Putamen (tissue), 1 donor: ENCODE measurements at places on chromosomes 11 and 22.

DNA sequence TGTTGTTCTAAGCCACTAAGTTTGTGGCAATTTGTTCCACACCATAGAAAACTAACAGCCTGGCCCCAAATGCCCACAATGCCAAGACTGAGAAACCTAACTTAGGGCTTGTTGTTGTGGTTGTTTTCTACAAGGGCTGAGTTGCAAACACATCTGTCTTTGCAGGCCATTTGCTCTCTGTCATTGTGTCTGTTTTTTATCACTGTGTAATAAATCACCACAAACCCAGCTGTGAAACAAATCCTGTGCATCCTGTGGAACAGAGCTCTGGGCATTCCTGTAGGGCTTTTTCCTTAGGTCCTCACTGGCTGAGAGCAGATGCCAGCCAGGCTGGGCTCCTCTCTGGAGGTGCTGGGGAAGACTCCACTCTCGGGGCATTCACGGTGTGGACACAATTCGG is 15.7 kb upstream of the SYT8 start:
- DNase-seq, result no peak

GRCh38 chr22:37276776-37277175 is 5.5 kb upstream of the CYTH4 start:
- no peak for DNase-seq

DNA sequence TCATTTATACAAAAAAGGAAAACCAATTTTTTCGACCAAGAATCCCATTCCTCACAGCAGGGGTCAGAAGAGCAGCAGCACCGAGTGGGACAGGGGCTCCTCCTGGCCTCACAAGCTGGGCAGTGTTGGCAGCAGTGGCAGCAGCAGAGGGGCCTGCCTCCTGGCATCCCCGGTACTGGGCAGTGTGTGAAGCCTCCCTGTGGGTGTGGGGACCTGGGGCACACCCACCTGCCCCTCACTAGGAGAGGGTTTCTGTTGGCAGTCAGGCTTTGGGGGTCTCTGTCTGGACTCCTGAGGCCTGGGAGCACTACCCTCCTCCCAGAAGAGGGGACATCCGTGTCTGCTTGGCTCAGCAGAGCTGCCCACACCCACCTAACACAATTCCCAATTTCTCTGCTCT is 67.8 kb downstream of the NECTIN1 start:
- no peak for DNase-seq

DNA sequence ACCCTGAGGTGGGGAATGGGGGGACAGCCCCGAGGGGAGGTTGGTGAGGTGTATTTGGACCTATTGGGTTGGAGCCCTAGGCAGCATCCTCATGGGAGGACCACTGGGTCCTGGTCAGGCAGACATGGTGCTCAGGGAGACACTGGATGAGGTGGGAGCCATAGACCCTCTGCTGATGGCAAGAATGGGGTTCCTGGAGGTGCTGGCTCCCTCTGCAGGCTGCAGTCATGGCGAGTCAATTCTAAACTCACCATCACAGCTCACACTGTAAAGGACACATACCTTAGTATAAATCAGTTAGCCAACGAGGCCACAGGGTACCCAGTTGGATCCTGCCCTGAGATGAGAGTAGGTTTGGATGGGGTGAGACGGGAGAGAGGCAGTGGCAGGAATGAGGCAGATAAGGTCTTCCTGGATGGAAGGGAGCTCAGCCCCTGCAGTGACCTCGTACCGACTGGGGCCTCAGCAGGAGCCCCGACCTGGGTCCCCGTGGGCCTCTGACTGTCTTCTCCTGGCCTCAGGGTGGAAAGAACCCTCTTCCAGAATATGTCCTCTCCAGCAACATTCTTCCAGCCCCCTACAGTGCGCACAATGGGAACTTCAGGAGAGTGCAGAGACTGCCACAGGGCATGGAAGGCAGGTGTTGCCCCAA is 1.7 kb upstream of the GAB4 start:
- DNase-seq, result no peak

DNA sequence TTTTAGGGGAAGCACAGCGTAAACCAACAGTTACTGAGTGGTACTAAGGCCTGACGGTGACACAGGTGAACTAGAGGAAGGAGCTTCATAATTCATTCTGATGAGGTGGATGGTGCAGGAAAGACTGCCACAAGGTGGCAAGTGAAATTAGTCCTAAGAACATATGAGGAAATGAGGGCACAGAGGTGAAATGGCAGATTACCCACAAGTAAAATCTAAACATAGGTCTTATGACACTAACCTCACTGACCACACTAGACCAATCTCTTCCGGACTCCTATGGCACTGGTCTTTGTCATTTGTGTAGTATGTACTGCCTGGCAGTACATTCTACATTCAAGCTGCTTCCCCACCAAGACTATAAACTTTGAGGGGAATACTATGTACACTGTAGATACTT is 20.2 kb downstream of the GAB2 start:
- DNase-seq, result no peak

GRCh38 chr11:89487016-89487415 is 4.2 kb downstream of the NOX4 start:
- no peak for DNase-seq

- DNase-seq, result no peak
Measured at GRCh38 chr22:23557467-23557866, 22.6 kb downstream of the IGLL1 start.

GRCh38 chr22:17161991-17162390 is 2.9 kb upstream of the HDHD5 start:
- DNase-seq, result no peak

- no peak for DNase-seq
Measured at GRCh38 chr11:35040221-35040942, 98.6 kb upstream of the CD44 start.

- DNase-seq, result no peak
Measured at GRCh38 chr11:119605137-119605665, 123.8 kb downstream of the NECTIN1 start.

GRCh38 chr11:31823644-31824331 is 12.7 kb upstream of the PAX6 start:
- no peak for DNase-seq

DNA sequence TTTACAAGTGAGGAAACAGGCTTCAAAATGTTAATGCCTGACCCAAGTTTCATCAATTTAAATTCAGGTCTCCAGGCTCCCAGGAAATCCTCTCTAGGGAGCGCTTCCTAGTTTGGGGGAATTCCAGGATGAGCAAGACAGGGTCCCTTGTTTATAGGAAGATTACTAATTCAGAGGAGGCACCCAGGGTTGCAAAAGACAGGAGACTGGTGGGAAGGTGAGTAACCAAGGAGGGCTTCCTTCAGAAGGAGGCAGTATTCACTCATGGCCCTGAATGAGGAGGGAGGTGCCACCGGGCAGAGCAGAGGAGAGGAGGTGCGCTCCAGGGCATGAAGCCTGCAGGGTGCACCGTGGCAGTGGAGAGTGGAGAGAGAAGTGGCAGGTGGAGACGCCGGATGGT is 1.6 kb downstream of the TMEM132A start:
- no peak for DNase-seq

DNA sequence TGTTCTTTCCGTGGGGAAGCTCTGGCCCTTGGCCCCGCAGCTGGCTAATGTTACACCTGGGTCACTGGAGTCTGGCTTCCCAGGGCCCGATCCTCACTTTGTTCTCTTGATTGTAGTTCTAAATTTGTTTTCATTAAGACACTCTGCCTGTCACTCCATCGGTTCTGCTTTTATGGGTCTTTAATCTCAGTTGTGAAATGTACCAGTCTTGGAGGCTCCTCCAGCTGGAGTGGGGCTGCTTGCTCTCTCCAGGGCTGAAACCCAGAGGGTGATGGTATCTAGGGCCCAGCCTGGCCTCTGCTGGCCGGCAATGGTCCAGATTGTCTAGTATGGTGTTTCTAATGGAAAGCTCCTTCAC is 352.9 kb downstream of the TENM4 start:
- DNase-seq, result no peak

GRCh38 chr11:112795911-112796649 is 165.1 kb upstream of the NCAM1 start:
- DNase-seq, result no peak

GRCh38 chr22:48784701-48785503 is 1042.8 kb downstream of the BRD1 start:
- DNase-seq, result no peak

- DNase-seq, result no peak
Measured at GRCh38 chr22:46673662-46674236, 53.6 kb downstream of the GRAMD4 start.

- peak; percentile 84 for DNase-seq
Measured at GRCh38 chr11:59106363-59107336, at the start of gene FAM111B. Gene FAM111B (plus strand): TSS chr11:59107237. CDS start chr11:59109626, 2,389 bp downstream.

DNA sequence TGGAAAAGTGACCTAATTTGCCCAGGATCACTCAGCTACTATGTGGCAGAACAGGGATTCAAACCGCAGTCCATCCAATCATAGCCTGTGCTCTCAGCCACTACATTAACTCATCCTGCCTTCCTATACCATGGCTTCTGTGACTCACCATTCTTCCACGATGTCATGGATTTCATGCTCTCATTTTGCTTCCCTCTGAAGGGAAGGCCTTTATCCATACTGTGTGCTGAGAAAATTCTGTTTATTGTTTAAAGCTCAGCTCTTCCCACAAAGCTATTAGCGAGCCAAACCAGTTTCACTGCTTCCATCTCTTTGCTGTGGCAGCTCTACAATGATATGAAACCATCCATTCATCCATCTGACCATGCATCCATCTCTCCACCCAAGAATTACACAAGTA is 289.9 kb downstream of the TENM4 start:
- DNase-seq, result no peak

GRCh38 chr11:110147962-110148709 is 54.9 kb downstream of the ZC3H12C start:
- no peak for DNase-seq

GRCh38 chr22:17580441-17581031 is 17.2 kb downstream of the SLC25A18 start:
- DNase-seq, result no peak

DNA sequence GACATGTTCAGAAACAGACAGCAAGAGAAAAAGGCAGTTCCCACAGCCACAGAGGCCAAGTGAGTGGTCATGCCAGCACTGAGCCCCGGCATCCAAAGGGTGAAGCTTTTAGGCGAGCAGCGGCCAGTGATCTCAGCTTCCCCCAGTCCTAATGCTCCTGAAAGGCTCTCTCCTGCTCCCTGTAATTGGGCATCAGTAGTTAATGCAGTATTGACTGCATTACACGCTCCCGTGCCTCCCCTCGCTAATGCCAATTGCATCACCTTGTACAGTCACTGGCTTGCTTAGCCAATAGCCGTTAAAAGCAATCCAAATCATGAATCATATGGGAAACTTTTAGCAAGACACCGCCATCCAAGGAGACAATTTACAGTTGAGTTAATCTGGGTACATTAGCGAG is 4.9 kb downstream of the LMO1 start:
- no peak for DNase-seq

DNA sequence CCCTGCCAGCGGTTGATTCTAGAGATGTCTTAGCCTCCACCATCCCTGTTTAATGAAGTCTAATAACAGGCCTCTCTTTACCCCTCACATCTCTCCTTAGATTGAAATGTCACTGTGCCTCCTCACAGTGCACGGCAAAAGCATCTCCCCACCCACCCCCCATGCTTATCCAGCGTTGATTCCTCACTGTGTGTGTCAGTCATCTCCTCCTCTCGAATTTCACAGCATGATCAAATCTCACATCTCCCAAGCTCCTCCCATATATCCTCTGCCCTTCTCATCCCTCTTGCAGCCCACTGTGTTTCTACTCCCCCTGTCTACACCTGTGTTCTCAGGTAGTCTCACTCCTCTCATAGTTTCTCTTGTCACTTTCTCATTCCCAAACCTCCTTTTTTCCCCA is 84.6 kb downstream of the DBX1 start:
- peak; percentile 25 for DNase-seq

DNA sequence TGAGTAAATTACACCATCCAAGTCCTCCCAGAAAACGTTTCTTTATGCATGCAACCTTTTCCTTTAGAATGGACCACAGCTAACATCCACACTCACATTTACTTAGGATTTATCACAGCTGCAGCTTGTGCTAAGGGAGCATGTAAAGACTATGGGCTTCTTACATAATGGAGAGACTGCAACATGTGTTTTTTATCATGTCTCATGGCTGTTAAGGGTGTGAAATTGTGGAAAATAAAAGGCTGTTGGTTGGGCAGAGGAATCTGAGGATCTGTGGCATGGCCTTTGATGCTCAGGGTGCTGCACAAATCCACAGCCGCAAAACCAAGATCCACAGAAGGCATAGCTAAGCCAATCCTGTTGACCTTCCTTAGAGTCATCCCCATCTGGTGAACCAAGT is 112.0 kb upstream of the MTNR1B start:
- no peak for DNase-seq

DNA sequence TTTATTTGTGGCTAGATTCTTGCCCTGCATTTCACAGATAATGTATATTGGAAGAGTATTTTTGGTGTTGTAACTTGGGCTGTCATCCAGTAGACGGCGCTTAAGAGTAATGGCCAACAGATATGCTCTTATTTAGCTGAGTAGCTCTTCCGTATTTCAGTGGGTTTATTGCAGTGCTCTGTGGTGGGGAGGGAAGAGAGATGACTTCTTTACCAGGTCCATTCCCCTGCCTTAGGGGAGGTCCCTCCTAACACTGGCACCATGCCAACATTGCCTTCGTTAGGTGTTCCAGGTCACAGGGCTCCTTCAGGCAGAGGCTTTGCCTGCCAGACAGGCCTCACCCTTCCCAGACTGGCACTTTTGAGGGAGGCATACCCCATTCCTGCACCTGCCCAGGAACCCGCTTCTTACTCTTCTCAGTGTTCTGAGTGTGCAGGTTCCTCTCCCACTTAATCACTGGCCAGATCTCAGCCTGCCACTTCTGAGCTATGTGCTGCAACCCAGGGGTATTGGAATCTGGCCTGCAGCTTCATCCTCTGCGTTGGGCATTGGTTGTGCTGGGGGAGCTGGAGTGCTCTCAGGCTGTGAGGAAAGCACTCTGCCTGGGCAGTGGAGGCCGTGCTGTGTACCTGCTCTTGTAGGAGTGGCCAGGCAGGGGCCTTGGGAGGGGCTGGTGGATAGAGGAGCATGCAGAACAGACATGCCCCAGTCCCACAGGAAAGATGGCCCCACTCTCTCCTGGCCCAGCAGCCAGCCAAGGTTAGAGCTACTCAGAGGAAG is 29.4 kb upstream of the SLN start:
- no peak for DNase-seq

DNA sequence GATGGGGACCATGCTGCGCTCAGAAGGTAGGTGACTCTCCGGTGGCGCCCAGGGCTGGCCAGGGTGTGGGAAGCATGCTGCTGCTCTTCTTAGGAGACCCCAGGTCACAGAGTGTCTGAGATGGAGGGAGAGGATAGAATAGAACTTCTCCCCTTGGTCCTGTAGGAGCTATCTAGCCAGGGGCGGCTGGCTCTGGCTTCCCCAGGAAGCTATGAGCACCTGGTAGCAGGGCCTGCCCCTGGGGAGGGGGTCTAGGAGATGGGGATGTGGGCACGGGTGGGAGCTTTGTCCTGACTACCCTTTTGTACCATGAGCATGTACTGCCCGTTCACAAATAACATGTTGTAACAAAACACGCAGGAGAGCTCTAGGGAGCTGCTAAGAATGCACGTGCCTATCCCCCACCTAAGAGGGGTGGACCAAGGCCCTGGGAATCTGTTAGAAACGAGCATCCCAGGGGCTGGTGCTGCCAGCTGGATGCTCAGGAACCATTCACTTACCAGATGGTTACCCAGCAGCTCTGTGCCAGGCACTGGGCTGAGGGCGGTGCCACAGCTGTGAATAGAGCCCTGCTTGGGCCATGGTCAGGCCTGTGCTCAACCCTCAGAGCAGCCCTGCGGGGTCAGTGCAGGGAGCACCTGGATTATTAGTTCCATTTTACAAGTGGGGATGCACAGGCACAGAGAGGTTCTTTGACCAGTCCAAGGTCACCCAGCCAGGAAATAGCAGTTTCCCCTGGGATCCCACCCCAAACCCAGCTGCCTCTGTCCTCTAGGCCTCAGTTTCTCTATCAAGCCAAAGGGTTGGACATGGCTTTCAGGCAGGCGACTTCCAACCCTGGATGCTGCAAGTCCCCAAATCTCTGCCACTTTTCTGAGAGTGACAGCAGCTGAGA is 2.2 kb downstream of the SLC39A13 start:
- no peak for DNase-seq
